ENCODE measurements at places on chromosomes 6 and 20.

- no peak for DNase-seq
These were observed 23.1 kb downstream of the ALDH5A1 start for GRCh38 chr6:24517659-24518543.

- no peak for DNase-seq
These were observed 5.2 kb upstream of the BPIFB6 start for GRCh38 chr20:33026072-33026778.

- DNase-seq, result no peak
These were observed 117.7 kb upstream of the CDYL start for GRCh38 chr6:4658486-4658885.

- no peak for DNase-seq
These were observed 128.2 kb downstream of the CRYBG1 start for GRCh38 chr6:106488494-106489370.

DNA sequence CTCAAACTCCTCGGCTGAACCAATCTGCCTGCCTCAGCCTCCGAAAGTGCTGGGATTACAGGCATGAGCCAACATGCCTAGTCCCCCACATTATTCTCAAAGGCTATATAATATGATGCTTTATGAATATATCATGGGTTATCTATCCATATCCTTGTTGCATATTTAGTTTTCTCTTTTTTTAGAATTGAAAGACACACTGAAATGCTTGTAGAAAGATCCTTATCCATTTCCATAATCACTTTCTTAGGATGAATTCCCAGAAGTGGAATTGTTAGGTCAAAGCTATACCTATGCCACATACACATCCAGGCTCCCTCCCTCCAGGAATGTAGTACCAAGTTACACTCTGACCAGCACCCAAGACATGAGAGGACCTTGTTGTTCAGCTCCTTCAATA lies 2.5 kb upstream of the ARFGEF3 start:
- no peak for DNase-seq

- DNase-seq, result peak; percentile 33
These were observed 8.8 kb downstream of the DLGAP4 start for GRCh38 chr20:36314734-36315544.

DNA sequence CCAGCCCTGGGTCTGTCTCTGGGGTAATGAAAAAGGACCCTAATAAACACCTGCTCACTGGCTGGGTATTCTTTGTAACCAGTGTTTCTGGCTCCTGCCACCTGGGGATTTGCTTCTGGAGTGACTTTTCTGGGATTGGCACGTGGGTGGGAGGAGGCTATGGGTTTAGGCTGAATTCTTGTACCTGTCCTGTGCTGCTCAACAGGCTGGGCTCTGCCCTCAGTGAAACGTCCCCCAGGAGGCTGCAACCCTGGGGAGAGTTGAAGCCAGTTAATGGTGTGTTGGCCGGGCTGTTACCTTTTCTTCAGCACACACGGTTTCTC lies 6.8 kb downstream of the NPBWR2 start:
- no peak for DNase-seq

GRCh38 chr20:31972471-31973021 lies 4.6 kb downstream of the XKR7 start:
- peak; percentile 97 for DNase-seq

DNA sequence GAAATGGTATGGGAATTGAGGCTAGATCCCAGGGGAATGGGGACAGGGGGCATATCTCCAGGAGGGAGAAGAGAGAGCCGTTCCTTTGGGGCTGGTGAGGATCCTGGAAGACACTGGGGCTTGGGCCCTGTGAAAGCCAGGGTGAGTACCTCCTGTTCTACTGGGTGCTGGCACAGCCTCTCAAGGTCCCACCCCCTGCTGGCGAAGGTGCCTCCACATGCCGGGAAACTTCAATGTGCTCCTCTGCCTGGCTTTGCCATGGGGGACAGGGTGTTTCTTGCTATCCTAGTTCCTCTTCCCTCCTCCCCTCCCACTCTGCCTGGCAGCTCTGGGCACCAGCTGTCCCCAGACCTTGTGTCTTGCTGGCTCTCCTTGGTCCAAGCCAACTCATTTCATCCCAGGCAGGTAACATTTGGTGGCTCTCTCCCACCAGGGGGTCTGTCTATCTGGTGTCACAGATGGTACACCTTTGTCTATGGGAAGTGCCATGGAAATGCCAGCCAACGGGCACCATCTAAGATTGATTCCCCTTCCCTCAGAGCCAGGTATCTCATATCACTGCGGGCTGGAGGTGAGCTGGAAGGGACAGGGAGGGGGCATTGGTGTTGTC lies 56.8 kb downstream of the MDGA1 start:
- no peak for DNase-seq

GRCh38 chr20:62430311-62430853 lies 3.0 kb upstream of the RBBP8NL start:
- no peak for DNase-seq

DNA sequence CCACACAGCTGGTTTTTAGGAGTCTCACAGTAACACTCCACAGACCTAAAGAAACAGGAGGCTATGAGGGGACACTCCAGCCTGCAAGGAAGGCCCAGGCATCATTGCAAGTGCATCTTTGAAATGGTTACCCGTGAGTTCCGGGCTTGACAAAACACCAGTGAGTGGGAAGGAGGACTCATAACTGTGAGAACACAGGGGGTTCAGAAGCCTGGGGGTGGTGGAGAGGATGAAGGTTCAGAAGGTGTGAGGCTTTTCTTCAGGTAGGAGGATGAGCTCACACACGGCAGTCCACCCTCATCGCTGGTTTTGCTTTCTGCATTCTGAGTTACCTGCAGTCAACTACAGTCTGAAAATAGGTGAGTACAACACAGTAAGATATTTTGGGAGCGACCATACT lies 39.9 kb downstream of the MAP7 start:
- DNase-seq, result no peak

GRCh38 chr20:4805663-4806449 lies 84.1 kb downstream of the PRND start:
- DNase-seq, result no peak

- DNase-seq, result peak; percentile 59
These were observed 21.9 kb upstream of the TAF8 start for GRCh38 chr6:42028234-42029061.

DNA sequence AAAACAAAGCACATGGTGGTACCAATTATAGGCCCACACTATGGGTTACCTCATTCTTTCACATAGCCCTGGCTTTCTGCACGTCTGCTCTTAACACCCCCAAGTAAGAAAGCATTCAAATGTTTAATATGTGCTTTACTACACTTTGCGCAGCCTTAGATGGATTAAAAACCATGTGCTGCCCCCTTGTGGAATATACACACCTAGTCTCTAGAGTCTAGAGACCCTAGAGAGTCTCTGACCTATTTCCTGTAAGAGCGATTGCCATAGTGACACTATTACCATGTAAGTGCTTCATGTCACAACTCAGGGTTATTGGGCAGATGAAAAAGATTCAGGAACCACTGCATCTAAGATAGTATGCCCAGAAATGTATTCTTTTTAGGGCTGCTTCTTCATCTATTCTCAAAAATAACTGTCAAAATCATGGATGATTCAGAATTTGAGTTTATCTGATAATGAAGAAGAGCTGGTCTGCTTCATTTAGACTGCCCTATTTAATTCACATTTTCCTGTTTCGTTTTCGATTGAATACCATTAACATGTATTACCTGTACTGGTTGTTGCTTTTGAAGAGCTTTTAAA lies 186.3 kb downstream of the ADGB start:
- peak; percentile 88 for DNase-seq

DNA sequence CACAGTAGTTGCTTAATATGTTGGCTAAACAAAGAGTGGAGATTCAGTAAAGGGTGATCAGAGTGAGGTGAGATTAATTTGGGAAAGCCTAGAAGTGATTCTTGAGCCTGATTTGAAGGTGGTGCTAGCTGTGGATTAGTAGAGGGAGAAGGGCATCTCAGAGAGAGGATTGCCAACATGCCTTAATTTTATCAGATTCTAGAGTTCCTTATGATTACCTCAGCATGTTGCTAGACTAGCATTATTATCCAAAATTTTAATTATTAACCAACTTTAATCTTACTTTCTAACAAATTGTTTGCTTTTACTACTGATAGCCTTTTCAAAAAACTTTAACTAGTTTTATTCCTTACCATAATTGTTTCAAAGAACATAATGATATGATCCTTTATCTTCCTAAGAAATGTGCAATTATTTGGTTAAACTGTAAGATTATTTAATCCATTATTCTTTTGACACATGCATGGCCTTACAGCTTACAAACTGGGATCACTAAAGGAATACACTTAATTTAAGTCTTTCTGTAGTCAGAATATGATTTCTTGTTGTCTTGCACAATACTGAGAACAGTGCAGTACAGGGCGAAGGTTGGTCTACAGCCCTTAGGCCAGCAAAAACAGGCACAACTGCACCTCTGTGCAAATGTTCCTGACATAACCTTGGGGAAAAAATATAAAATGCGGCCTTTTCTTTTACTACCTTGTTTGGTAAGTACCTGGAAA lies 88.9 kb downstream of the SLC16A10 start:
- no peak for DNase-seq

GRCh38 chr6:25675167-25675566 lies 23.2 kb downstream of the SCGN start:
- no peak for DNase-seq

DNA sequence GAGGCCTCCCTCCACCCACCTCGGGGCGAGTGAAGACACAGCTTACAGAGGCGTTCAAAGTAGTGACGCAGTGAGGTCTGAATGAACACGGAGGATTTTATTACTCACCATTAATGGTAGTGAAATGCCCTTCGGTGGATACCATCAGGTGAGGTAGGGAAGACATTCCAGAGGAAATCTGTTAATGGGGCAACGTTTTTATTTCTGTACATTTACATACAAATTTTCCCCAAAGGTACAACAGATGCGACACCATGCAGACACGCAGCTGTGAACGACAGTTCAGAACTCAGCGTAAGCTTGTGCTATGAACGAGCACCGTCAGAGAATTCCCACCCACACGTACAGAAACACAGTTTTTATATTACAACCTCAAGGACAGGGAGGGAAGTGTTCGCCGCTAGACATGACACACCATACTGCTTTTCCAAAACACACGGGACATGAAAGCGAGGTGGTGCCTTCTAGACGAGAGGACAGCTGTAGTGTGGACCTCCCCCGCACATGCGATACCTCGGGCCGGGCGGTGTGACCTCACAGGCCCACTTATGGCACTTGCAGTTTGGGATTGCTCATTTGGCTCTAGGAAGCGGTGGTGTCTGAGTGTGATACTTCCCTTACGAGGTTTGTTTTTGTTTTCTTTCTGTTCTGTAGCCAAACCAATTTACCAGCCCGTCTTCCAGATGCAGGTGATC lies 10.7 kb downstream of the PSMG4 start:
- DNase-seq, result no peak

DNA sequence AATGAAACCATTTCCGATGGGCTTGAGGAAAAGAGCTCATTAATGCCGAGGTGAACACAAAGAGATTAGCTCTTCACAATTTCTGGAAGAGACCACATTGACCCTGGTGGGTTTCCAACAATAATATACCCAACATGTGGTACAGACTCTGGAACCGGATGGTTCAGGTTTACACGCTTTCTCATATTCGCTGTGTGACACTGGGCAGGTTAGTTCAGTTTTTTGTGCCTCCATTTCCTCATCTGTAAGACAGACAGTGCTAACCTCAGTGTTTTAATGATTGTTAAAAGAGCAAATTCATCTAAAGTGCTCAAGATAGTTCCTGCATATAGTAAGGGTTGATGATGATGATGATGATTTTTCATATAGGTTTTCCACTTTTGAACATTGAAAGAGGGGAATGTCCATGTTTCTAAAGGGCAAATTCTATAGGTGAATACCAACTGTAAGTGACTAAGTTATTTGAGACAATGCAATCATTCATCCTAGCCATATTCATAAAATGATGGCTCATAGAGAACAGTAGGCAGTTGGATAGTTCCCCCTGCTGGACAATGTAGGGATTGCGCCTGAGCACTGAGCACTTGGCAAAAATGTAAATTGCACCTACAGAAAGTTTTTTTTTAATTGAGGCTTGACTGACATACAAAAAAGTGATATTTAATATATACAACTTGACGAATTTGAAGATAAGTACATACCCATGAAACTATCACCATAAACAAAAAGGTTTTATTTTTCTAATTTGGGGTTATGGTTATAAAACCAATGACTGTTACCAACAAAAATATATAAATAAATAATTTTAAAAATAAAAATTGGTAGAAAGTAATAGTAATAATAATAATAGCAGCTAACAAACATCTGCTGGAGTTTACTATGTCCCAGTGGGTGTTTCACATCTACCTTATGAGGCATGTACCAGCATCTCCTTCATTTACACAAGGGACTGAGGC lies 2.1 kb upstream of the PERP start:
- DNase-seq, result peak; percentile 74

- no peak for DNase-seq
These were observed 31.9 kb downstream of the INSM1 start for GRCh38 chr20:20399531-20400500.

- peak; percentile 5 for DNase-seq
These were observed 32.3 kb upstream of the OVOL2 start for GRCh38 chr20:18090044-18090443.

DNA sequence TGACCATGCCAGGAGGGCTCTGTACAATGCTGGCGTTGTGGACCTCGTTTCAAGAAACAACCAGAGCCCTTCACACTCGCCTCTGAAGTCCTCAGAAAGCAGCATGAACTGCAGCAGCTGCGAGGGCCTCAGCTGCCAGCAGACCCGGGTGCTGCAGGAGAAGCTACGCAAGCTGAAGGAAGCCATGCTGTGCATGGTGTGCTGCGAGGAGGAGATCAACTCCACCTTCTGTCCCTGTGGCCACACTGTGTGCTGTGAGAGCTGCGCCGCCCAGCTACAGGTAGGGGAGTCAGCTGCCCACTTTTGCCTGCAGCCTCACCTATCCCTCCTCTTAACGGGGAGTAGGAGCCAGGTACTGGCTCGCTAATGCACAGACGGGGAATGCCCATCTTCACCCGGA lies 16.2 kb downstream of the MYLIP start:
- DNase-seq, result no peak

DNA sequence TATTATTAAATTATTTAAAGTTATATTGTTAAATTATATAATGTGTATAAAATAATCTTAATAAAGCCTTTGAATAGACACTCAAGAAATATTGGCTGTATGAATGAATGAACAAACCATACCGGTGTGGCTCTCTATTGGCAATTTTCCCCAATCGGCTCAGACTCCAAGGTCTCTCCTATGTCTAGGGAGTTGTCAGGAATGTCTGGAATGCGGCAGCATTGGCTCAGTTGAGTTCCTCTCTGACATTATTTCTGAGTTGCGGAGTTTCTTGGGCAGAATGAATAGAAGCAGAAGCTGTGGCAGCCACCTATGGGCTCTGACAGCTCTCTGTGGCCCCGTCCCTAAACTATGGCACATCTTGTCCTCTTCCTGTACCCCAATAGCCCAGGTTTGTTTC lies 111.0 kb downstream of the SOBP start:
- DNase-seq, result no peak

GRCh38 chr6:111710911-111711310 lies 105.2 kb upstream of the TRAF3IP2 start:
- DNase-seq, result no peak

All from NCI-H82 (cell line).